Pulmonary artery endothelial cell (primary cell): ENCODE measurements at places on chromosomes 4 and X. TPM values are rescaled to one million over a fixed set of nuclear protein-coding genes. Genes with fewer than 3 reads are reported as not detected.

The FAM114A1 gene
- 117 and 180 TPM in 2 replicates for total RNA-seq

The WDR17 gene
- total RNA-seq = under 0.01 and 0.32 TPM in 2 replicates

The SRPK3 gene
- total RNA-seq = under 0.01 and 0.07 TPM in 2 replicates

The PFKFB1 gene
- total RNA-seq = not detected in 2 replicates

The RHOXF2 gene
- not detected in 2 replicates for total RNA-seq

DNA sequence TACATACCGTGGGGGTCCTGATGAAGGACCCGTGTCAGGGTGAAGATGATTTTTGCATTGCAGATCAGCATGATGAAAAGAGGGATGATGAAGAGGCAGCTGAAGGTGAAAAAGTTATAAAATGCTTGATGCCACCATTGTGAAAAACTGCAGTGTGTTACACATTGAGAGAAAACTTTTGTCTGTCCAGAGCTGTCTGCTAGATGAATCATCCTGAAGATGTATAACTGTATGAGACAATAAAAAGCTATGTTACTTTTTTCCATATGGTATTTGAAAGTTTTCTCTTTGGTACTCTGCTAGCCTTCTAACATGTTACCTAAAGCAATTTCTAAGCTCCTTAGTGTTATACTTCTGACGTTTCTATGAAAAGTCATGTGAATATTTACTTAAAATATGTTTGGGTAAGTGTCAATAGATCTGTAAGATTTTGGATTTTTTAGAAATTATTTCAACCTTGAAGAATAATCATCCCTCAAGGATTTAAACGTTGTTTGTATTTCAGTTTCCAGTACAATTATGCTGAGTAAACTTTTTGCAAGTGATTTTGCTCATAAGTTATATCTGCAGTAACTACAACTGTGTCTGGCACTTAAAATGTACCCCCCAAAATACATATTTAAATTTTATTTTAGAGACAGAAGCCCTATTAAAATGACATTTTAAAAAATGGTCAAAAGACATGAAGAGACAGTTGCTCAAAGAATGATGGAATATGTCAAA is 9.5 kb downstream of the GNRHR start:
- no peak for DNase-seq

- DNase-seq = no peak
These were observed 176.2 kb upstream of the RBPJ start for GRCh38 chr4:26144526-26145155.

GRCh38 chr4:123485601-123486000 is 89.0 kb downstream of the SPRY1 start:
- DNase-seq = no peak

DNA sequence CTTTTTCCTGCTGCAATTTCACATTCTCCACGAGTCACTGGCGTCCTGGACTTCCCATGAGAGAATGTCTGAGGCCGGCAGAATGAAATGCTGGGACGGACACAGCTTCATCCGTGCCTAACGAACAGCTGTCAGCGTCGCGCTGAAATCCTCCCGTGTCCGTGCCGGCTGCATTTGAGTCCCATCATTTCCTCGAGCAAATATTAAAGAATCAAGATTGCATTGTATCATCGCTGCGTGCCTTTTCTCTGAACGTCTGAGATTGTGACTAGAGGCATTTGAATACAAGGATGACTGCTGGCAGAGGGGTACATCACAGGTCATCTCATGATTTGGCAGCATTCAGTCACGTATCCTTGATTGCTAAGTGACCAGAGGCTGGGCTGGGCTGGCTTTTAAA is 279.9 kb downstream of the ASMT start:
- no peak for DNase-seq

- no peak for DNase-seq
These were observed 165.3 kb upstream of the LEF1 start for GRCh38 chr4:108334031-108334430.
